Fibroblast of skin of abdomen (primary cell): ENCODE measurements at places on chromosomes 3 and 15.

DNA sequence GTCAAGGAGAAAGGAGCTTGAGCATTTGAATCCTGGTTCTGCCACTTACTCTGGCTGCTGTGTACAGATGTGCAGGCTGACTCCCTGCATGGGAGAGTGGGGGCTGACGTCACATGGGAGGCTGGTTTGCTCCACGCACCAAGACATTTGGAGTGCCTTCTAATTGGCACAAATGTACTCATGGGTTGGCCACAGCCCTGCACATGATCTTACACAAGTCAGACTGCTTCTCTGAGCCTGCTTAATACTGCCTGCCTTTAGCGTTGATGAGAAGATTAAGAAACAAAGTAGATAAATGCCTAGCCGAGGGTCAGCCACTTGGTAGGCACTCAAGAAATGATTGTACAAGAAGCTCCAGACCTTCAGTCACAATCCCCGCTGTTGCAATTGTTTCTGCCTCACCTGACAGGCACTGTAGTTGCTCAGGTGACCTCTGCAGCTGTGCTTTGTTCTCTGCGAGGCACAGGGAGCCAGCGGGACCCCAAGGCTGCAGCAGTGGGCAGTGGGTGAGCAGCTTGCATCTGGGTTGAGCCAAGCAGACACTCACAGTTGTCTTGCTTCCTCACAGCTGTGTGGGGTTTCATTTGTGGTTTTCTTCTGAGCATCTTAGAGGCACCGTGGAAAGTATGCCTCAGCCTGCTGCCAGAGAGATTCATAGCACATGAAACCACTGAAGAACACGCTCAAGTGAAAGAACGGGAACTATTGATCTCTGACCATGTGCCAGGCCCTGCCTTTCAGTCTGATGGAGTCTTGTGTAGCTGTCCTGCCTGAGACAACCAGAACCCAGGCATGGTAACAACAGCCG lies 33.1 kb downstream of the GRK7 start:
- DNase-seq = peak; percentile 84

- DNase-seq = no peak
These were observed 810 bp downstream of the TMEM62 start for GRCh38 chr15:43134157-43134635.

DNA sequence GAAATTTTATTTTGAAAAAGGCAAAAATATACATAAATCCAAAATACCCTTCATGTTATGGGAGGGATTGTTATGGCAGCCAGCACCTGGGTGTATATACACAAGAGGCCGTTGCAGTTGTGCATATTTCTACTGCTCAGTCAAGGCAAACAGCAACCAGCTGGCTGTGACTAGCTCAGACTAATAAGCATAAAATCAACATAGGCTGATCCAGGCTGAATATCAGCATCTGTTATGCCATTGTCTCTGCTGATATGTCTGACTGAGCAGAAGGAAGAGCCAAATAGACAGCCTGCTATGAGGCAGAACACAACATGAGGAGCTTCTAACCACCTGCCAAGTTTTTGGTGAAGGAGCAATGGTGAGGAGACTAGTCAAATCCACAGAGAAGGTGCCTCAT lies 457.5 kb upstream of the ALCAM start:
- peak; percentile 76 for DNase-seq

GRCh38 chr3:190883973-190884832 lies 21.7 kb upstream of the GMNC start:
- peak; percentile 45 for DNase-seq

DNA sequence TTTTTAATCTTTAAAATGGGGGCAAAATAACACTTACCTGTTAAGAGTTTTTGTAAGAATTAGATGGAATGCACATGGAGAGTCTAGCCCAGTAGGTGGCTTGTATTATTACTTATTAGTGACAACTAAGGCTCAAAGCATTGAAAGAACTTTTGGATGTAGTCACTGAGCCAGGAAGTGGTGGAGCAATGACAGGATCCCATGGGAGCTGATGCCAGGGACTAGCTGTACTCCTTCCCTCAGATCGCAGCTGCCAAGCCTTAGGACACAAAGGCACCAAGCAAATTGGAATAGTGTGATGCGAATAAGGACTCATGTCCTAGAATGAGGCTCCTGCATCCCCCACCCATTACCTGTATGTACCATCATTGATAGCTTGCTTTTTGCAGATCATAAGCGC lies 370.4 kb upstream of the RGMA start:
- DNase-seq = no peak

DNA sequence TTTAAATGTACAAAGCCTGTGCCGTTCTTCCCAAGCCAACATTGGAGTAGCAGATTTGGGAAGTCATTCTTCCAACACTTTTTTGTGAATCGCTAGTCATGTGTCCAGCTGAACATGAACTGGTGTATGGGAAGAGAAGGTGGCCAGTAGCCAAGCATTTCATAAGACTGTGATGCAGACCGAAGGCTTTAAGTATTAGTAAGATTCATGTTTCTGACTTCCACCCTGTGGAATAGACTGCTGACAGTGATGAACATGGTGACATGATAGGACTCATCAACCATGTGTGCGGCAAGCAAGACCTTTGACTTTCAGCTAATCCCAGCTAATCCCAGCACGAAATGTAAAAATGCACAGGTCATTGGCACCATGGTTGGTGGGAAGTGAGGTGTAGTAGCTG lies 48.3 kb upstream of the THSD4 start:
- DNase-seq = peak; percentile 94

- peak; percentile 92 for DNase-seq
These were observed 93.1 kb downstream of the FRMD5 start for GRCh38 chr15:44101944-44102343.

GRCh38 chr3:13379201-13379830 lies 40.8 kb downstream of the NUP210 start:
- DNase-seq = peak; percentile 77

GRCh38 chr15:33016405-33017024 lies 178.0 kb downstream of the FMN1 start:
- DNase-seq = no peak

DNA sequence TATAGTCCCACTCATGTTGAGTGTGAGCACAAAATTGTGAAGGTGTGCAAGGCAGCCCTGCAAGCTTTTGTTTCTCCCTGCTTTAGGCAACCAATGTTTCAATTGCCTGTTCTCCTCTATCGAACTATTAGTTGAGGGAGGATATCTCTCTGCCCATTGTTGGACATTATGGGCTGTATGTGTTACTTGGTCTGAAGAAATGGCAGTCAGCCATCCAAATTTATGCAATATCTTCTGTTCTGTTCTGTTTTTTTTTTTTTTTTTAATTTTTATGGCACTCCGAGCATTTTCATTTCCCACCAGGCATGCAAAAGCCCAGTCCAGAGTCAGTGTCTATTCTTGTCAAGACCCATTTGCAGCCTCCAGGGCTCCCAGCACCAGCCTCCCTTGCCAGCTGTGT lies 44.0 kb downstream of the ANAPC13 start:
- no peak for DNase-seq

DNA sequence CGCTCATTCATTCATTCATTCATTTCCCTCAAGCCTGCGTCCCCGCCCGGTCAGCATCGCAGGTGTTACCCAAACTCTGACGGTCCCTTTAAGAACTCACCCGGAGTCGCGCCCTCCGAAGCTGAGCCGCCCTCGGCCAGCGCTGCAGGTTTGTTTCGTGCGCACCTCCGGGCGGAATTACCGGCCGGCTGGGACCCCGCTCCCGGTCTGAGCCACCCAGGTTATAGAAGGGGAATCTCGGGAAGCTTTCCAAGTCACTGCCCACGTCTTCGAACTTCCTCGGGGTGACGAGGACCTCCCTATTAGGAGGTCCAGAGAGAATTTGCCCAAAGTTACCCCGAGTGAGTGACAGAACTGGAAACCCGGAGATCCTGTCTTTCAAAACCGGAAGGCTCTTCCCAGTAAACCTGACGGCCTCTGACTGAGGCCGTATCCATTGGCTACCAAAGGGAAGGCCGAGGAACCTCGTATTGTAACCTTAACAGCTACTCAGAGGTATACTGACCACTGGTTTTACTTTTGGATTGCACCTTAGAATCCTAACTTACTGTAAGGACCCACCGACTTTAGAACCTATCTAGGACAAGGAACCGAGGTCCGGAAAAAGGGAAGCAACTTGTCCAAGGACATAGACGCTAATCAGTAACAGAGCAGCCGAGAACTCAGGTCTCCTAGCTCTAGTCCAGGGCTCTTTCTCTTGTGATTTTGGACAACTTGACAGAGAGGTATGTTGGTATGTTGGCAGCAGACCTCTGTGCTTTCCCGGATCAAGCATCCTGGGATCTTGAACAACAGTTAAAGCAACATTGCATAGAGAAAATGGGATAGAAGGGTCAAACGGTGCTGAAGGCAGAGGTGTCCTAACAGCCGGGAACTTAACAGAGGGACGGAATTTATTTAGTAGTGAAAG lies 788 bp upstream of the DLG1 start:
- no peak for DNase-seq

DNA sequence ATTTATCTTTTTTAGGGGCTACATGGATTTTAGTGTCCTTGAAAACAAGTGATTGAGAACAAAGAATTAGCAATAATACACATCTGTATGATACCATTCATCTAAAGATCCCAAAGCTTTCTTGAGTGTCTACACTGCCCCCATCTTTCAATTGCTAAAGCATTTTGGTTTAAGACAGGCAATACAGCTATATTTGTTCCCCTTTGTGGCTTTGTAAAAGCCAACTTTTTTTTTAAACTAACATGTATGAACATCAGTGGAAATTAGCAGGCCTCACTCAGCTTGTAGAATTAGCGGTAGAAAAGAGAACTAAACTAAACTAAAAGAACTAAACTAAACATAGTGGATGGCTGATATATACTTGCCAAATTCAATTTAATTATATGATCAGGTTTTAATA lies 449.6 kb downstream of the MECOM start:
- no peak for DNase-seq
